ENCODE measurements at places on chromosomes 7 and 10. TPM values are rescaled to one million over a fixed set of nuclear protein-coding genes. Genes with fewer than 3 reads are reported as not detected.

- no peak for DNase-seq
Measured at GRCh38 chr10:109405338-109405737, 518.0 kb downstream of the XPNPEP1 start.

The GRID2IP gene
- 0.33 TPM for total RNA-seq

GRCh38 chr7:24828891-24829661 is 71.8 kb upstream of the GSDME start:
- no peak for DNase-seq

The KLF14 gene
- total RNA-seq, result not detected

The SMO gene
- 44.9 TPM for total RNA-seq

DNA sequence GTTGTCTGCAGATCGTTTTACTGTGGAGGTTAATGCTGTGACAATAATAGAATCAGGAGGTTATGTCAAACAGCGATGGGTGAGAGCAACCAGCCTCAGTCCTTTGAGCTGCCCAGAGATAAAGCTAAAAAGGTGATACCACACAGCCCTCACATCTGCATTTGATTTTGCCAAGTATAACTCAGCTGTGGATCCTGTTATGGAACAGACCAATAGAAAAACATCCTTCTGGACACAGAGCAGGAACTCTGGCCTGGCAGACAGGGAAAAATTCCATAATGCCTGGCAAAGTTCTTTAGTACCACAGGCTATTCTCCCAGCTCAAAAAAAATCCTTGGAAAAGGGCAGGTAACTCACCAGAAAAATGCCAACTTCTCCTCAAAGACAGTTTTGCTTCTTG is 87.1 kb upstream of the PDLIM1 start:
- DNase-seq, result no peak

DNA sequence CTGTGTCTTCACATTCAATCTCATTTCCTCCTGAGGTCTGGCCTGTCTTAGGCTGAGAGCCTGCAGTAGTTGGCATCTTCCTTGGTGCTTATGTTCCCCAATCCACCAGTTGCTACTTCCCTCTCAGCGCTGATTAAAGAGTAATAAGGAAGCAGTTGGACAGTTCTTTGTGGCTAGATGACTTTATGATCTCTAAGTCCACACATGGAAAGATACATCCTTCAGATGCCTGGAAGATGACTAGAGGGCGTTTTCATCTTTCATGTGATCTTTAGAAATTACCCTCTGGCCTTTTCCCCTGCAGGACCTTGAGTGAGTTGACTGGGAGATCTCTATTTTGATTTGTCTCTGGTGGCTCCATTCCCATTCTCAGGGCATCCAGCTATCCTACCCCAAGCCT is 204.5 kb downstream of the GRM3 start:
- no peak for DNase-seq

The AFAP1L2 gene
- 2.0 TPM for total RNA-seq

DNA sequence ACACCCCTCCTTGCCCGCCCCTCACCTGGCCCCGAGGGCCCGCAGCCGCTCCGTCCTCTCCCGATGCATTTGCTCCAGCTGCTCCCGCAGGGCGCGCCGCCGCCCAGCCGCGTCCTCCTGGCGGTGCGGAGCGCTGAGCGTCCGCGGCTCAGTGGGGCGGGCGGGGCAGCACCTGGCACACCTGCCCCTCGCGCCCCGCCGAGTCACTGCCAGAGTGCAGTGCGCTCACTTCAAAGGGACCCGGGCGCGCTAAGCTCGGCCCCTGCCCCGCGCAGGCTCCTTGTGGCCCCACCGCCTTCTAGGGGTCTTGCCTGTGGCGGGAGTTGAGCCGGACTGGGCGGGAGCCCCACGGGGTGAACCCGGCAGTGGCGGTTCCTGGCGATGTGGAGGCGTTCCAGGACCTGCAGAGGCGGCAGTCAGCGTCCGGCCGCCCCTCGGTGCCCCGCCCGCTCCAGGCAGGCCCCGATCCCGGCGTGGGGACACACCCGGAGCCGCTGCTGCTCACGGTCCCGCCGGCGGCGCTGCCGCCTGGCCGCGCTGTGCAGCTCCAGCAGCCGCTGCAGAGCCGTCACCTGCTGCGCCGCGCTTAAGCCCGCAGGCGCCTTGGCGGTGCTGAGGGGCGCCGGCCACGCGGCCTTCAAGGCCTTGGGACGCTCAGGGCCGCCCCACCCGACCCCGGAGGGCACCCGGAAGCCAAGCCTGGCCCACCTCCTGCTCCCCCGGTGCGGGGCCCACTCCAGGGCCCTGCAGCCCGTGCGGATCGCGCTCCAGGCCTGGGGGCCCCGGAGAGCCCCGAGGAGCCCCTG is 6.7 kb downstream of the ATP6V1F start:
- peak; percentile 88 for DNase-seq

The GIMAP2 gene
- total RNA-seq, result not detected

GRCh38 chr7:25572423-25572822 is 344.1 kb upstream of the NPVF start:
- DNase-seq, result no peak

The CTBP2 gene
- total RNA-seq, result 260 TPM

The FAM237B gene
- not detected for total RNA-seq

DNA sequence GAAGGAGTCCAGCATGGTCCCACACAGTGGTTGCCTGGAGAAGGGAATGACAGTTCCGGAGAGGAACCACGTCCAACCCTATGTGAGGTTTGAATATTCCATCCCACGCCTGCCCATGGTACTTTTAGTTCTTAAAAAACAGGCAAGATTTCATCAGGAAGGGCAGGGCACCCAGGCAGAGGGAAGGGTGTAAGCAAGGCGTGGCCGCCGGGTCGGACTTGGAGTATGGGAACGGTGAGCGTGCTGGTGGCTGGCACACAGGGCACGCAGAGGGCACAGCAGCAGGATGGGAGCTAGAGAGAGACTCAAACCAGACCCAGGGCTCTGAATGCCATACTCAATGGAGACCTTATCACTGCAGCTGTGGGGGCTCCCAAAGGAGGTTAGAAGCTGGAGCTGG is 34.3 kb downstream of the FAM53B start:
- DNase-seq, result no peak

GRCh38 chr7:127251036-127251464 is 1.7 kb downstream of the GRM8 start:
- DNase-seq, result peak; percentile 24

DNA sequence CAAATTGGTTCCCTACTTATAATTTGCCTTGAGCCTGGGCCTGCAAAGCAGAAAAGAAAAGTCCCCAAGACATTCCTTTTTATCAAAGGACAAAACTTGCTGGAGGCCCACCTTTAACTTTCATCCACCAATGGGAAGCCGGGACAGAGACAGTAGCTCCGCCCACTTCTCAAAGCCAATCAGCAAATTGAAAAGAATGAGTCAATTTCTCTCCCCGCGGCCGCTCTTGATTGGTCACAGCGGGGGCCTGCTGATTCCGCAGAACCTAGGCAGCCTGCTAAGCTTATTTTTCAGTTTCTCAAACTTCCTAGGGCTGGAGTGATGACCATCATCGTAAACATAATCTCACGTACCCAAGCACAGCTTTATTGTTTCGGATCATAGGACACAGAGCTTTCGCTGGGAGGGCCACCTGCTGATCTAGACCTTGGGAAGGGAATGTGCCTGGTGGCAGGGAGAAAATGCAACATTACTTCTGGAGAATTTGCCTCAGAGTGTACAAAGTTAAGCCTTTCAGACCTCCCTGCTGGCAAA is at the start of gene SLC13A4:
TSS of gene SLC13A4 (minus strand) at position 51 of the 534 bp plus-strand sequence. CDS start 690 bp downstream, outside the sequence.
- peak; percentile 92 for DNase-seq

GRCh38 chr7:37007691-37008090 is 283.4 kb upstream of the AOAH start:
- no peak for DNase-seq

DNA sequence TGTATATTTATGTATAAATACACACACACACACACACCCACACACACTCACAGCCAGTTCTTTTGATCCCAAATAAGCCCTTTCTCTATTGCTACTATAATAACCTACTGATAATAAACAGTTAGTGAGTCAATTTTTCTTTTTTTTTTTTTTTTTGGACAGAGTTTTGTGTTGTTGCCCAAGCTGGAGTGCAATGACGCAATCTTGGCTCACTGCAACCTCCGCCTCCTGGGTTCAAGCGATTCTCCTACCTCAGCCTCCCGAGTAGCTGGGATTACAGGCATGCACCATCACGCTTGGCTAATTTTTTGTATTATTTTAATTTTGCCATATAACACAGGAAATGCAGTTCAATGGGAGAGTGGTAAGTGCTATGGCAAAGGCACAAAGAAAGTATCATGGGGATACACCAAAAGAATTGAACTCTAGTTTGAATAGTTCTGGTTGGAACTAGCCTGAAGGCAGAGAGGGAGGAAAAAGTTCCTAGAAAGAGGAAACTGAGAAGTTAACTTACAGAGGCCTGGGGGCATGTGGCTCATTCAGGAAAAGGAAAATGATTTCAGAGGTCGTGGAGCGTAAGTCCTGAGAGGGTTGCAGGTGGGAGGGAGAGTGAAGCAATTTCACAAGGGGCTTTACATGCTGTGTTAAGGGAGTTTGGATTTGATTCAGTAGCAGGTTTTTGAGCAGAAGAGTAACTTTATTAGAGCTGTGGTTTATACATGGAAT is 44.4 kb upstream of the JCAD start:
- no peak for DNase-seq

DNA sequence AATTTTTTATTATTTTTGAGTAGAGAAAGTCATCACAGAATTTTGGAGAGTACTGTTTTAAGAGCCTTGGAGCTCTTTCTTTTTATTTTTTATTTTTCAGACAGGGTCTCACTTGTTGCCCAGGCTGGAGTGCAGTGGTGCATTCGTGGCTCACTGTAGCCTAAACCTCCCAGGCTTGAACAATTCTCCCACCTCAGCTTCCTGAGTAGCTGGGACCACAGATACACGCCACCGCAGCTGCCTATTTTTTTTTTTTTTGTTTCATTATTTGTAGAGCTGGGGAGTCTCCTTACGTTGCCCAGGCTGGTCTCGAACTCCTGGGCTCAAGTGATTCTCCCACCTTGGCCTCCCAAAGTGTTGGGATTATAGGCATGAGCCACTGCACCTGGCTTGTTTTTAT is 10.6 kb downstream of the CPA4 start:
- DNase-seq, result no peak

DNA sequence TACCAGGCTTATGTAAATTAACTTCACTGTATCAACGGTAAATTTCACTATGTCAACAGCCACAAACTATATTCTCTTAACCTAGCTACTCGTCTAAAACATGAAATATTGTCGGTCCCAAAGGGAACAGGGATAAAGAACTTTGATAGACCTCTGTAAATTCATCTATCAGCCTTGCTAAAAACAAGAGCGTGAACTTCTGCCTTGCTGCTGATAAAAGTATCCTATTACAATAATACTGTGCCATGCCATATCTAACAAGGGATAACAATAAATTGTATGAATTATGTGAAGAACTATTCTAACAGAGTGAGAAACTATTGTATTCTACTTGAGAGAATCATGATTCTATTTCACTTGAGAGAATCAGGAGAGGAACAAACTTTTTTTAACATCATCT is 117.2 kb downstream of the CNOT4 start:
- no peak for DNase-seq

DNA sequence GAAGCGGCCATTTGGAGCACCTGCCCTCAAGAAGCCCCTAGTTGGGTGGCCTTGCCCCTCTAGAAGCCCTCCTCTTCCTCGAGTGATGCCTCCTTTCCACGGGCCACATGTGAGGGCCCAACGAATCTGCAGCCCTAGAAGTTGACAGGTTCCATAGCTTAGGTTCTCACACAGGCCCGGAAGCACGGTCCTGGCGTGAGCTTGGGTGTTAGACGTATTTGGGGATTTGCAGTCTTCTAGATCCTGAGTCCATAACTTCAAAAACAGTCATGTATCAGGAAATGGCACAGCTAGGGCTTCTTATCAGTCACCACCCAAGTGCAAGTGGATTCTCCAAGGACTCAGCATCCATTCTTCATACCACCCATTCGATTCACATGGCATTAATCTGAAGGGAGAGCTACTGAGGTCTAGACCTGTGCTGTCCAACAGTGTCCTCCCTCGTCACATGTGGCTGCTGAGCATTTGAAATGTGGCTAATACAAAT is 477 bp upstream of the FBXW4 start:
- DNase-seq, result no peak

GRCh38 chr7:124992851-124993562 is 63.4 kb upstream of the POT1 start:
- no peak for DNase-seq

GRCh38 chr10:106619346-106619745 is 545.2 kb downstream of the SORCS1 start:
- no peak for DNase-seq

The NPSR1 gene
- total RNA-seq, result not detected

DNA sequence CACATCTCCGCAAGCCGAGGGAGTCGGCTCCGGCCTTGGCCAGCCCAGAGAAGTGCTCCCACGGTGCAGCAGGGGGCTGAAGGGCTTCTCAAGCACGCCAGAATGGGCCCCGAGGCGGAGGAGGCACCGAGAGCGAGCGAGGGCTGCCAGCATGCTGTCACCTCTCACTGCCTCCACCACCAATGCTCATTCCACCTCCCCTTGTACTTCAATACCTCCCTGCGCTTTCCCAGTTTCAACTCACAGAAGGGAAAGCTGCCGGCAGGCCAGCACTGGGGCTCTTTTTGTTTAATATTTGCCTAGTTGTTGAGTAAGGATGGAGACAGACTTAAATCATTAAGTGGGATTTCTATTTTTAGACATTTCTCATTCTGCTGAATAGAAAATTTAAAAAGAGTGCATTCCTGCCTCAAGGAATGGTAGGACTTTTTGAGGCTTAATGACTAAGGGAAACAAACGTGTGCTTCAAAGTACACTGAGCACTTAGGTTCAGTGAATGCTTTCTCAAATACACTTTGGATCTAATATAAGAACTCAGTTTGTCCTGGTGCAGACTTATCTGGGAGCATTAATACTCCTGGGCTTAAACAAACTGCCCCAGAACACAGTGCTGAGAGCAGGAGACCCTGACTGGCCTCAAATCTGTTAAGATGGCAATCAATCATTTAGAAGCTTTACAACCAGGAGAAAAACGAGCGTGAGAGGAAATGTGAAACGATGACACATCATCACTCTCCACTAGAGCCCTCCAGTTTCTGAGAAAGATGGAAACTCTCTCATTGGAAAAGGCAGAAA is 131.2 kb downstream of the RALA start:
- no peak for DNase-seq

DNA sequence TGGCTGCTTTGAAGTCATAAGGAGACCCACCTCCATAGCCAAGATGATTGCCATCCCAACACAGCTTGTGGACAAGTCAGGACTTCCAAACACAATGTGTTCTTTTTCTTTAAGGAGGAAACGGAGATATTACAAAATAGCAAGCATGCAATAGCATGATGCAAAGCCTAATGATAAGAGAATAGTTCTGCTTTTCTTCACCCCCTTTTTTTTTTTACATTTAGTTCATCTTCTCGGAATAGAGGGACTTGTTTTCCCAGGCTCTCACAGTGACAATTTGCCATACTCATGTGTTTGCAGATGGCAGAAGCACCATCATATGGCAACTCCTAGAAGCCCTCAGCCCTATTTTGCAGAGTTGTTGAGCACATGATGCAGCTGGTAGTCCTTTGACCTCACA is 119.8 kb downstream of the ITGB8 start:
- no peak for DNase-seq

The GHRHR gene
- 2.7 TPM for total RNA-seq

The ASB10 gene
- total RNA-seq, result not detected

DNA sequence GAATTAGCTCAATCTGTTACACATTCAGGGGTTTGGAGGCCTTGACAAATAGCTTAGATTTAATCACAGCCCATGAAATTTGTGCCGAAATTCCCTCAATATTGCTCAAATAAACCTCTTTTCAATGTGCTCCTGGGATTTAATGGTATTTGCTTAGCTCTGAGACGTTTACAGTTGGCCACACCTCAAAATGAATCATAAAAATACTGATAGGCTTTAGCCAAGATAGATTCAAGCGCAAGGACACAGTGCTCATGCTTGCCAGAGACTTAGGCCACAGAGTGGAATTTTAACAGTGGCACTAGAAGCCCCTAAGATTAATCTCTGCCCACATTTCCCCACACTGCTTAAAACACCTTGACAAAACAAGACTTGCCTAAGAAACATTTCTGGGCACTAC is 2.3 kb upstream of the SEMA3C start:
- DNase-seq, result no peak
